EH (cell line): ENCODE measurements at places on chromosomes 12 and 14.

GRCh38 chr14:68965261-68965761 is 13.8 kb downstream of the ACTN1 start:
- no peak for DNase-seq

DNA sequence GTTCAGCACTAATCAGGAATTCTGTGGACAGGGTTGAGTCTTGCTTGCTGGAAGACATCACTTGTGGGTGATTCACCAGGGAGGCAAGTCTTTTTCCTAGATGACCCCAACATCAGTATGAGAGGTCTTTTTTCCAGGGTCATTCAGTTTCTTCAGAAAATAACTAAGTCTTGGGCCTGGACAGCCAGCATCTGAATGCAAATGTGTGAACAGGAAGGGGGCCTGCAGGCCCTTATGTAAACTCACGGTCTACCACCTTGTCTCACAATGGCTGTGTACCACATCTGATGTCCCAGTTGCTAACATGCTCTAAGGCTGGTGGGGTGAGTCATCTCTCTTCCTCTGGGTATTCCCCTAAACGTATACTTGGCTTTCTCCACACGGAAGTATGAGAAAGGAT is 79.2 kb downstream of the HECTD4 start:
- DNase-seq = peak; percentile 83

DNA sequence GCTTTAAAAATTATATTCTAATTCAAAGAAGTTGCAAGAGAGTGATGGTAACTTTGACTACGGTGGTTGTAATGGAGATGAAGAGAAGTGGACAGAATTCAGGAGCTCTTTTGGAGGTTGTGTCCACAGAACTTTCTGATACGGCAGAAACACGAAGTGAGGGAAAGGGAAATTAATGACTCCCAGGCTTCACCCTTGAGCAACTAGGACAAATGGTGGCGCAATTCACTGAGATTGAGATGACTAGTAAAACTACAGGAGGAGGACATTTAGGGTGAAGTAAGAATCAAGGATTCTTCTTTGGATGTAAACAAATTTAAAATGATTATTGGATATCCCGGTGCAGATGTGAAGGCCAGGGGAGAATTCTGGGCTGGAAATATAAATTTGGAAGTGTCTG is 212.6 kb downstream of the PTPRO start:
- peak; percentile 70 for DNase-seq

DNA sequence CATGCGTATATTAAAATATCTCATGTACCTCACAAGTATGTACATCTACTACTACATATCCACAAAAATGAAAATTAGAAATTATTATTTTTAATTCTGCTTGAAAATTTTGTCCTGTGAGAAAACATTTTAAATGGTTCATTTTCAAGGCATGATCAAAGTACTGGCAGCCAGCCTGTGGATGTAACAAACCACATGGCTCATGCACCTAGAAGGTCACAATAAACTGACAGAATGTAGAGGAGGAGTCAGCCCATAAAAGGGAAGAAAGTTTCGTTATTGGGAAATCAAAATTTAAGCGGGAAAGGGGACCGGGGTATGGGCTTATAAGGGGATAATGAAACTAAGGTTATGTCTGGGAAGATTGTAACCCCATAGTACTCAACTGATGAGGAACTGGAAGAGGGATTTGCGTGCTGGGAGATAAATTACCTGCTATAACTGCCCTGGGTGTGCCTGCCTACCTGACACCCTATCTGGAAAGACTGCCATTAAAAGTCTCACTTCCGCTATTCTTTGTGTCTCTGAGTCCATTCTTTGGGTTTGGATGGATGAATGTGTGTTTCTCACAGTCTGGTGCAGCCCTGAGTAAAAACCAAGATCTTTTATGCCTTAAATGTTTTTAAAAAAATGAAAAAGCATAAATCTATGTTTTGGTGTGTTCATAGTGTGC is 62.2 kb upstream of the PCED1B start:
- DNase-seq = no peak

DNA sequence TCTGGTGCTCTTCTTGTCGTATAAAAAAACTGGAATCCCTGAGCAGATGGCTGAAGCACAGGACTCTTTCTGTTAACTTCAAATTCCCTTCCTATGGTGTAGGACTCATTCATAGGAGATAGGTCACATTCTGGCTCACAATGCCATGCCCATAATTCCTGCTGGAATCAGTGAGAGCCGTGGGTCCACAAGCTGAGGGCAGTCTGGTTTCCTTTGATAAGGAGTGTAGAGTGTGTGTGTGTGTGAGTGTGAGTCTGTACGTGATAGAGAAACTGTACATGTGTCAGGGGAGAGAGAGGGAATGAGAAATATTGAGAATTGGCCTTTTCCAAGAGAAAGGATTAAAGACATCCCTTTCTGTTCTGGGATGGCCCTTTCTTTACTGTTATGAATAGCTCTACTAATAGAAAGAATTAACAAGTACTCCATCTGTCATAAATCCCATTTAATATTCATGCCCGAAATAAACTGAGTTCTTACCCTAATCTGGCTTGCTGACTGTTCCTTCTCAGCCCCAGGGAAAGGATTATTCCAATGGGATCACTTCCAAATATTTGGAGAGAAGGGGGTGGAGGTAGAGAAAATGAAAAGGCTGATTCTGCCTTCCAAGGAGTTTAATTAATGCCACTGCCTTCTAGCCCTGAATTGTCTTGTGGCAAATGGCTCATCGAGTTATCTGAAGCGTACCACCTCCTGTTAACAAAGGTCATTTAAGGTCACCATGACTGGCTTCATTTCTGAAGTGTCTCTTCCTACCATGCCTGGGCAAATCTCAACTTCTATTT is 79.0 kb downstream of the TMX1 start:
- peak; percentile 24 for DNase-seq

- DNase-seq = no peak
Measured at GRCh38 chr14:22533057-22533704, 55.8 kb downstream of the DAD1 start.

DNA sequence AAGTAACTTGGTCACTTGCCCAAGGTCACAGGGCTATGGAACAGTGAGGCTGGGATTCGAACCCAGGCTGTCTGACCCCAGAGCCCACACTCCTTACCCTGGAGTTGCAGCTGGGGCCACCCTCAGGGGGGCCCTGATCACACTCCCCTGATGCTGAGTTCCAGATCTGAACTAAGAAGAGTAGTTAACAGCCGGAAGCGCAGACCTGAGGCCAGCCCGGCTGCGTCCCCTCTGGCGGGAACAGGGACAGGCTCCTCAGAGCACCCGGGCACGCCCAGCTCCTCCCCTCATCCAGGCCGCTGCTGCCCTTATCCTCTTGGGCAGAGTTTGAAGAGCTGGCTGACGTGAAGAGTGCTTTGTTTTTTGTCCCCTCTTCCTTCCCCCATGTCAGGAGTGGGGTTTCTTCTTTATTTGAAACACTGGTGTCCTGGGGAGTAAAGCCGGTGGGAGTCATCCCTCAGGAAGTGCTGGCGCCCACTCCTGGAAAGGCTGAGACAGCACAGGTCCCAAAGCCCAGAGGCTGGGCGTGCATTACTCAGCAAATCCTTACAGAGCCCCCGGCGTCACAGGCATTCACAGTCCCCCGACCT is 8.7 kb downstream of the PHB2 start:
- peak; percentile 77 for DNase-seq

GRCh38 chr12:108218921-108219320 is 89.8 kb downstream of the WSCD2 start:
- no peak for DNase-seq

GRCh38 chr12:69835081-69835480 is 10.1 kb downstream of the MYRFL start:
- DNase-seq = no peak

- no peak for DNase-seq
Measured at GRCh38 chr14:24700511-24700910, 66.5 kb upstream of the GZMB start.

- DNase-seq = peak; percentile 85
Measured at GRCh38 chr14:39374851-39375250, 57.4 kb downstream of the FBXO33 start.
